SJCRH30 (cell line): ENCODE measurements at places on chromosomes 2 and 18. TPM values are rescaled to one million over a fixed set of nuclear protein-coding genes. Genes with fewer than 3 reads are reported as not detected.

PAX8 gene
- 0.99 and 1.3 TPM in 2 replicates for total RNA-seq

SERPINB2 gene
- total RNA-seq, result not detected in 2 replicates

CHRNG gene
- total RNA-seq, result 25.2 and 36.6 TPM in 2 replicates

NDC80 gene
- total RNA-seq, result 77.5 and 95.3 TPM in 2 replicates

EHBP1 gene
- 29.1 and 32.7 TPM in 2 replicates for total RNA-seq

CBLN2 gene
- 0.18 and 0.26 TPM in 2 replicates for total RNA-seq

- no peaks in the 10 kb centered on the region for H3K27me3 ChIP-seq
- H3K27ac ChIP-seq, result no peak overlapping the region
- H3K36me3 ChIP-seq, result no peaks in the 10 kb centered on the region
- H3K4me3 ChIP-seq, result no peak overlapping the region
- no peaks in the 10 kb centered on the region for H3K4me1 ChIP-seq
Observed at GRCh38 chr18:47191961-47192360, 15.8 kb upstream of the IER3IP1 start.

GRCh38 chr2:65018141-65018582, 29.0 kb downstream of the SLC1A4 start:
- no peaks in the 10 kb centered on the region for H3K36me3 ChIP-seq
- no peaks in the 10 kb centered on the region for H3K27me3 ChIP-seq
- no peak overlapping the region for H3K4me3 ChIP-seq
- DNase-seq, result no peak
- no peak overlapping the region for H3K27ac ChIP-seq

DNA sequence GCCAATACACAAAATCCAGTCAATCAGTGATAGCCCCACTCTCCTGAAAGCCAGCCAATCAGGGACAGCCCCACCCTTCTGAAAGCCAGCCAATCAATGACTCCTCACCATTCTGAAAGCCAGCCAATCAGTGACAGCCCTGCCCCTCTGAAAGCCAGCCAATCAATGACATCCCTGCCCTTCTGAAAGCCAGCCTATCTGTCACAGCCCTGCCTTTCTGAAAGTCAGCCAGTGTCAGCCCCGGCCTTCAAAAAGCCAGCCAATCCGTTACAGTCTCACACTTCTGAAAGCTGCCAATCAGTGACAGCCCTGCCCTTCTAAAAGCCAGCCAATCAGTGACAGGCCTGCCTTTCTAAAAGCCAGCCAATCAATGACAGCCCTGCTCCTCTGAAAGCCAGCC, 95.9 kb upstream of the HDAC4 start:
- peaks cover 10% of the 10 kb centered on the region; the same call in 1 of the 2 replicates for H3K27me3 ChIP-seq
- no peak for DNase-seq
- H3K27ac ChIP-seq, result no peak overlapping the region
- H3K4me1 ChIP-seq, result no peaks in the 10 kb centered on the region
- H3K4me3 ChIP-seq, result no peak overlapping the region

GRCh38 chr2:60252581-60253150, 300.8 kb downstream of the BCL11A start:
- H3K4me1 ChIP-seq, result no peaks in the 10 kb centered on the region
- H3K27me3 ChIP-seq, result no peaks in the 10 kb centered on the region
- H3K27ac ChIP-seq, result no peak overlapping the region
- DNase-seq, result no peak
- no peaks in the 10 kb centered on the region for H3K36me3 ChIP-seq

GRCh38 chr2:156199588-156199987, 132.9 kb downstream of the NR4A2 start:
- no peak for DNase-seq
- no peaks in the 10 kb centered on the region for H3K27me3 ChIP-seq
- no peak overlapping the region for H3K4me3 ChIP-seq
- no peaks in the 10 kb centered on the region for H3K36me3 ChIP-seq
- H3K27ac ChIP-seq, result no peak overlapping the region
- H3K4me1 ChIP-seq, result no peaks in the 10 kb centered on the region

- H3K4me3 ChIP-seq, result no peak overlapping the region
- no peaks in the 10 kb centered on the region for H3K36me3 ChIP-seq
- H3K4me1 ChIP-seq, result no peaks in the 10 kb centered on the region
- no peak for DNase-seq
- H3K27me3 ChIP-seq, result no peaks in the 10 kb centered on the region
Observed at GRCh38 chr2:227115761-227116160, 48.2 kb downstream of the COL4A4 start.
